ENCODE measurements at places on chromosomes 2 and 18.

GRCh38 chr2:47309952-47310800 lies 92.8 kb upstream of the MSH2 start:
- peak; percentile 16 for DNase-seq

GRCh38 chr2:173750353-173750801 lies 214.8 kb downstream of the SP3 start:
- no peak for DNase-seq

DNA sequence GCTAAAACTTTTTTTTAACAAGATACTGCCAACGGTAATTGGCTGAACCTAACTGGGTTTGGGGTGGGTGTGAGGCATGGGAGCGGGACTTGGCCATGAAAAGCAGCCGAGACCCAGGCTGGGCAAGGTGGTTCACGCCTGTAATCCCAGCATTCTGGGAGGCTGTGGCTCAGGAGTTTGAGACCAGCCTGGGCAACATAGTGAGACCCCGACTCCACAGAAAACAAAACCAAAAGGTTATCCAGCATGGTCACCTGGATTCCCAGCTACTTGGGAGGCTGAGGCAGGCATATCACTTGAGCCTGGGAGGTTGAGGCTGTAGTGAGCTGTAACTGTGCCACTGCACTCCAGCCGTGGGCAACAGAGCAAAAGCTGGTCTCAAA lies 11.0 kb upstream of the SEMA4C start:
- DNase-seq, result no peak

DNA sequence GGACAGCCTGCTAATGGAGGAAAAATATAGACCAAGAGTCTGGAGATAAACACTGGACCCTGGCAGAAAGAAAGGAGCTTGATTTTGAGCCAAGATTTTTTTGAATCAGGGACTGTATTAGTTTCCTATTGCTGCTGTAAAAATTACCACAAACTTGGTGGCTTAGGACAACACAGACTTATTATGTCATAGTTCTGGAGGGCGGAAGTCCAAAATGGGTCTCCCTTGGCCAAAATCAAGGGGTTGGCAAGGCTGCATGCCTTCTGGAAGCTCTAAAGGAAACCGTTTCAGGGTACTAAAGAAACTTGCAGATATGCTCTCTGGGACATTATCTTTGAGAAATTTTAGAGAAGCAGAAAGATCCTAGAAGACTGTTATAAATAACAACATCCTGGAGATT lies 140.1 kb downstream of the BABAM2 start:
- no peak for DNase-seq

GRCh38 chr2:188751816-188752215 lies 222.4 kb upstream of the COL3A1 start:
- DNase-seq, result no peak

DNA sequence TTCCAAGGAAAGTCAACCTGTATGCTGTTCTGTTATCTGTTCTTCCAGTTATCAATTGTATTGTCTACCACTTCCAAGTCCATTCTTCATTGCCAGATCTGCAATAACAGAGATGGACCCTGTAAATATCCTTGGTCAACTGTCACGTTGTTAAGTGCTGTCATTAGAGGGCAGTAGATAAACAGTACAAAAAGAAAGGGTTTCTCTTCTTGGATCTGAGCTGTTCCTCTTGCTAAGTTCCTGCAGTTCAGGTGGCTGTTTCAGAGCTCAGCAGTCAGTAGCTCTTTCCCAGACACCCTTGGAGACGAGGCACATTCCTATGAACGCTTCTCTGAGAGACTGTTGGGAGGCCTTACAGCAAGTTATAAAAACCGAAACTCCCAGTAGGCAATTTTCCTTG lies 957.1 kb upstream of the CHAC2 start:
- no peak for DNase-seq

- DNase-seq, result no peak
Observed at GRCh38 chr18:50850307-50851065, 28.4 kb upstream of the ME2 start.

DNA sequence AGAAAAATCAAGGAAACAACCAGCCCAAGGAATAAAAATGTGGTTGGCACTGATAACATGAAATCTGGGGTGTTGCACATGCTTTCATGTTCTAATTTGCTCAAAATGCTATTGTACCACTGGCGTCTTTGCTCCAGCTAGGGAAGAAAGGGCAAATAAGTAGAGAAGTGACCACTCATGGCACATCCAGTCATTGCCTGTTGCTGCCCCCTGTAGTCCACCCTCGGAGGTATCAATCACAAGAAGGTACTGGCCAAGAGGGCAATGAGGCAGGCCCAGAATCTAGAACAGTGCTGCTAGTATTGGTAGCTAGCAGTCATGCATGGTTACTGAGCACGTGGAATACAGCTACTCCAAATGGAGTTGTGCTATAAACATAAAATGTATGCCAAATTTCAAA lies 213.4 kb downstream of the CDCA7 start:
- DNase-seq, result no peak

GRCh38 chr18:11817229-11817628 lies 34.0 kb upstream of the CHMP1B start:
- DNase-seq, result no peak

GRCh38 chr2:235697041-235697440 lies 203.2 kb downstream of the AGAP1 start:
- no peak for DNase-seq

- DNase-seq, result peak; percentile 3
Observed at GRCh38 chr2:200905618-200906296, 16.6 kb downstream of the NIF3L1 start.

DNA sequence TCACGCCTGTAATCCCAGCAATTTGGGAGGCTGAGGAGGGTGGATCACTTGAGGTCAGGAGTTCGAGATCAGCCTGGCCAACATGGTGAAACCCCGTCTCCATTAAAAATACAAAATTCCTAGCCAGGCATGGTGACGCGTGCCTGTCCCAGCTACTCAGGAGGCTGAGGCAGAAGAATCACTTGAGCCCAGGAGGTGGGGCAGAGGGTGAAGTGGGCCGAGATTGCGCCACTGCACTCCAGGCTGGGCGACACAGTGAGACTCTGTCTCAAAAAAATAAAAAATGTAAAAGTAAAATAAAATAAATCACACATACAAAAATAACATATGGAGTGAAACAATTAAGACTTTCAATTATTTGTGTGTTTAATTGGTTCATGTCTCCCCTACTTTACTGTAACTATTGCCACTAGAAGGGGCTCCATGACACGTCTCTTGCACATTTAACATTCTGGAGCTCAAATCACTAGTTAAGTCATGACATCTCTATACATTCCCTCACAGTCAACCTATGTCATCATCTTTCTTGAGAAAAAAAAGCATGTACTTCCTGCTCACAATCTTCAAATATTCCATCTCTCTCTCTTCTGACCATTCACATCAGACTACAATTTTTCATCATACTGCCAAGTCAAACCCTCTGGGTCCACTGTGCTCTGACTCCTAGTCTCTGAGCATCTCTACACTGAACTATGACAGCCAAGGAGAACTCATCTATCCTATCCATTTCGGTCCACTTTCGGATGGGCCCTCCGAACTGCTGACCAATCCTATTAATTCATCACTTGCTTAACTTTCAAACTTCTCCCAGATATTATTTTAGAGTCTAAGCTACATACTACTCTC lies 6.7 kb downstream of the GFPT1 start:
- no peak for DNase-seq

GRCh38 chr2:225002039-225002655 lies 40.1 kb downstream of the DOCK10 start:
- DNase-seq, result peak; percentile 47

GRCh38 chr2:62304429-62305417 lies 108.8 kb downstream of the B3GNT2 start:
- peak; percentile 90 for DNase-seq

DNA sequence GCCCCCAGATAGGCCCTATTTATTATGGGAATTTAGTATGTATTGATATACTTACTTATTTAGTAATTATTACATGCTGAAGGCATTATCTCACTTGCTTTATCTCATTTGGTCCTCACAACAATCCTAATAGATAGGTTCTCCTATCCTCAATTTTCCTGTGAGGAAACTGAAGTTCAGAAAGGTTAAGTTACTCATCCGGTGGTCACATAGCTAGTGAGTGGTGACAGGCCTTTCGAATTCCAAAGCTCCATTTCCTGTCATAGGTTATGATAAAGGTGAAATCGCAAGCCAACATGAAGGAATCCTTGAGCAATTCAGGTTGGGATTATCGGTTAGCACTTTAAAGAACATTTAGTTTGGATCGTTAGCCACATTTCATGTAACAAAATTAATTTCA lies 33.3 kb downstream of the NAB1 start:
- no peak for DNase-seq

DNA sequence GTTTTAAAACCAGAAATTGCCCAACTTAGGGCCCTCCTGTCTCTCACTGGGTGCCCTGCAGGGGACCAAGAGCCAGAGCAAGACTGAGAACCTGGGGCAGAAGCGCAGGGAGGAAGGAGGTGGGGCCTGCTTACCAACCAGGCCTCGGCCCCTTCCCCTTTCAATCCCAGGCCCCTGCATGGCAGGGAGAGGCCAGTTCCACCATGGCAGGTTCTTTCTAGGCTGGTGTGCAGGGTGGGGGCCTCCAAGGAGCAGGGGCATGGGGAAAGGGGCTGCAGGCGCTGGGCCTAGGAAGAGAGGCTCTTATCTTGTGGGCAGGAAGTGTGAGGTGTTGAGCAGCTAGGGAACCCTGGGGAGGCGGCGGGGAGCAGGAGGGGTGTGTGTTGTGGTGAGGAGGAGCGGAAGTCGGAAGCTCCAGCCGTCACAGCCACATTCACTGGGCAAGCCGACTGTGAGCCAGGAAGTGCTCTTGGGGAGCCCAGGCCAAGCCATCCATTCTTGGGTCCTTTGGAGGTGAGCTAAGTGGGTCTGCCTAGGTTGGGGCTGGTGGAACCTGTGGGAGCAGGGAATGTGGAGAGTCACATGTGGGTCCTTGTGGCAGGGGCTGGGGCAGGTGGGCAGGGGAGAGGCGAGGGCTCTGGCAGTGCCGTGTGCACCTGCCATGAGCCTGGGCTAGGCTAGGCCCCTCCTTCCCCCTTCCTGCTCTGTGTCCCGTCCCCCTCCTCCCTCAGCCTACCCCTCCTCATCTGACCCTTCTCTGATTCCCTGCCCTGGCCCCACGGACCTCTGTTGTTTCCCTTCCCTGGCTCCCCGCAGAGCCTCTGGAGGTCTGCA lies at the start of gene PSD4:
Gene PSD4 (plus strand): TSS at position 430 of the 834 bp plus-strand sequence. CDS start 8,486 bp downstream, outside the sequence.
- DNase-seq, result peak; percentile 60

Data from bone marrow (tissue), 2 donors.